Stimulated activated CD4-positive, alpha-beta T cell treated with anti-CD3 and anti-CD28 coated beads, Interleukin-15, amount 100 ng/mL, for 1 hour (primary cell): ENCODE measurements at places on chromosomes 3 and 15.
A peak's percentile ranks its signal among the peaks of the same experiment; 100 is the strongest.

DNA sequence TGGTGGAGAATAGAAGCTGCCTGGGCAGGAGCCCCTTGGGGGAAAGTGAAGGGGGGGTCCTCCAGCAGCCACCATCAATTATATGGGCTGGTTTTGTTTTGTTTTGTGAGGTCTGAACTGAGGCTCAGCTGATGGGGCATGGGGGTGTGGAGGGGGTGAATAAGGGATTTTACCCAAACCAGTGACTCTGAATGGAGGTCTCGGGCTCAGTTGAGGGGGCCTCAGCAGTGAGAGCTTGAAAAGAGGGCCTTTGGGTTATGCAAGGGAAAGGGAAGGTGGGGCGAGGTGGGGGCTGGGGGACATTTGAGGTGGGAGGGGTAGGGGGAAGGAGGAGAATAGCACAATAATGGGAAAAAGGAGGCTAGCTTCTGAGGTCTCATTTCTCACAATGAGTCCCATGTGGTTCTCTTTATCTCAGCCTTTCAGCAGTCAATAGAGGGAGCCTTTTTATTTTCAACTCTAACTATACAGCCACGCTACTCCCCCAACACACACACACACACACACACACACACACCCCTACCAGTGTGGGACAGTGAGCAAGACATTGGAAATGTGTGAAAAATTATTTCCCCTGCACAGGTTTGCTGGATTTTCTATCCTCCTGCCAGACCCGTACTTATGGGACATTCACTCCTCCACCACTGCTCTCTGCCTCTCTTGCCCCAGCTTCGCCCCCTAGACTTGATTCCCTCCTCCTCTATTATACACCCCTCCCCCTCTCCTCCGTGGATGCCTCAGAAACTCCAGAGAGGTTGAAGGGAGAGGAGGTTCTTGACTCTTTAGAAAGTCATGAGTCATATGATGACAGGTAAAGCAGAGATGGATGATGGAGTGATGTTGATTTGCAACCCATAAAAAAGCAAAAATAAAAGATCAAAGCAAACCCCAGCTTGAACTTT lies 96.0 kb downstream of the GTPBP8 start:
- no peak for DNase-seq

DNA sequence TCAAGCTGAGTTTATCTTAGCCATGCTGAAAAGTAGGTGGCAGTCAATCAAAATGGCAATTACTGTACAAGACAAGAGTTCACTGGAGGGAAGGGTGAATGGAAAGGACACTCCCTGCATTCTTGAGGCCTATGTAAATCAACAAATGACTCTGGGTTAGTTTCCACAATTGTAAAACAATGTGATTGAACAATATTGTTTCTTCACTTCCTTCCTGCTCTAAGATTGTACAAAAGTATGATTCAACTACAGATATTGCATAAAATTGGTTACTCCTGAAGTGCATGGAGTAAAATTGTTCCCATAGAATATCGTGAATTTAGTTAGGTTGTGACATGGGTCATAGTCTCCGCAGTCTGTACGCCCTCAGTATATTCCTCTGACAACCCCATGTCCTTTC lies 277.6 kb downstream of the LPP start:
- DNase-seq: no peak

DNA sequence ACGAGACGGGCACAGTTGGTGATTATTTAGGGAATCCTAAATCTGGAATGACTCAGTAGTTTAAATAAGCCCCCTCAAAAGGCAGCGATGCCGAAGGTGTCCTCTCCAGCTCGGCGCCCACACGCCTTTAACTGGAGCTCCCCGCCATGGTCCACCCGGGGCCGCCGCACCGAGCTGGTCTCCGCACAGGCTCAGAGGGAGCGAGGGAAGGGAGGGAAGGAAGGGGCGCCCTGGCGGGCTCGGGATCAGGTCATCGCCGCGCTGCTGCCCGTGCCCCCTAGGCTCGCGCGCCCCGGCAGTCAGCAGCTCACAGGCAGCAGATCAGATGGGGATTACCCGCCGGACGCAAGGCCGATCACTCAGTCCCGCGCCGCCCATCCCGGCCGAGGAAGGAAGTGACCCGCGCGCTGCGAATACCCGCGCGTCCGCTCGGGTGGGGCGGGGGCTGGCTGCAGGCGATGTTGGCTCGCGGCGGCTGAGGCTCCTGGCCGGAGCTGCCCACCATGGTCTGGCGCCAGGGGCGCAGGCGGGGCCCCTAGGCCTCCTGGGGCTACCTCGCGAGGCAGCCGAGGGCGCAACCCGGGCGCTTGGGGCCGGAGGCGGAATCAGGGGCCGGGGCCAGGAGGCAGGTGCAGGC lies 318.0 kb downstream of the FGF12 start:
- no peak for DNase-seq

DNA sequence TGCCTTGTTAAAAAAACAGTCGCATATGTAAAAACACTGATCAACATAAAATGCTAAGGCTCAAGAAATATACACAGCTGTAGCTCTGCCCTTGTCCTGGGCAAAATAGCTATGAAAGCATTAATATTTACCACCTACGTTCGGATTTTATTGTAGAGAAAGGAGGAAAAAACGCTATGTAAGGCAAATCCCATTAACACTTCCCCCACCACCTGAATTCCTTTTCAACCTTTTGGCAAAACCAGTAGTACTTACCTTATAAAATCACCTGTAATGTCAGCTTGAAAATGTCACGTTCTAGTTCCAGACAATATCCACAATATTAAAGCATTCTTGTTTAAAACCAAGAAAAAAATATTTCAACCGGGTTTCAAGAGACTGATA lies 3.6 kb downstream of the TRA2B start:
- DNase-seq: no peak

DNA sequence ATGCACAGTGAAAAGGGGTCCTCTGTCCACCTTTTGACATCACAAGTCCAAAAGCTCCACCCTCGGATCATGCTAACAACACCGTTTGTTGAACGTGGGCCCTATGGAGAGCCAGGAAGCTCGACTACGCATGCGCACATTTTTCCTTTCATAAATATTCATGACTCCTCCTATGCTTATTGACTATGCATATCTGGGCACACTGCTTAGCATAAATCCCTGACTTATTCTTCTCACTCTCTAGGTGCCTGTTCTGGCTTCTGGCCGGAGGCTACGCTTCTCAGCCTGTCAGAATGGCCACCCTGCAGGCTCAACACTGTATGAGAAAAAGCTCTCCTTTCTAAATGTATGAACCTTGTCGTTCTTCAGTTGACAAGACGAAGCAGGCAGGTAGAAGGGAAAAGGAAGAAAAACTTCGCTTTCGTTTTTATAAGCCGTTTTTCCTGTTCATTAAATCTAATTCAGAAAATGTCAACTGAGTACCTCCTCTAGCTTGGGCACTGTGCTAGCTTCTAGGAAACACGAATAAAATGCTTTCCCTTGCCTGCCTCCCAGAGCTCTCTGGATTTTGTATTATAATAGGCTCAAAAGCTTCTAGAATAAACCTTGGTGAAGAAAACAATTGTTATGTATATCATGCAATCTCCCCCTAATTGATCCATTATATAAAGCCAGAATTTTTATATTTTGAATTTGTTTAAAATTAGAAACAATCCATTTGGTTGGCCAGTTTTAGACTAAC lies 207.7 kb downstream of the ATP10A start:
- no peak for DNase-seq

- DNase-seq: no peak
These were observed 23.3 kb upstream of the IREB2 start for GRCh38 chr15:78414621-78415250.

DNA sequence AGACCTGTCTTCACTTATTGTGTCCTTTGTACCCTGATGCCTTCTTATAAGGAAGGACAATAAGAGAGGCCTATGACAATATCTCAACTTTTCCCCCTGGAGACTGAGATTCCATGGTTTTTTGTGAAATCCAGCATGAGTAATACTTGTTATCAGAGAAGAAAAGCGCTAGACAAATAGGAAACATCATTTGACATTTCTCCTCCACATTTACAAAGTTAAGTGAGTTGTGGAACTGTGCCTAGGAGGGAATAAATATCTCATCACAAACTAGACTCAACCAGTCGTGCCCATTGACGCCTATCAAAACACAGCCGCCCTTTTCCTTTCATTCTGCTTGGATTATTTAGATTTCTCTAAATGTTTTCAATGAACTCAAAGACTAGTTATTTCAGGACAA lies 253.1 kb downstream of the MECOM start:
- DNase-seq: no peak

DNA sequence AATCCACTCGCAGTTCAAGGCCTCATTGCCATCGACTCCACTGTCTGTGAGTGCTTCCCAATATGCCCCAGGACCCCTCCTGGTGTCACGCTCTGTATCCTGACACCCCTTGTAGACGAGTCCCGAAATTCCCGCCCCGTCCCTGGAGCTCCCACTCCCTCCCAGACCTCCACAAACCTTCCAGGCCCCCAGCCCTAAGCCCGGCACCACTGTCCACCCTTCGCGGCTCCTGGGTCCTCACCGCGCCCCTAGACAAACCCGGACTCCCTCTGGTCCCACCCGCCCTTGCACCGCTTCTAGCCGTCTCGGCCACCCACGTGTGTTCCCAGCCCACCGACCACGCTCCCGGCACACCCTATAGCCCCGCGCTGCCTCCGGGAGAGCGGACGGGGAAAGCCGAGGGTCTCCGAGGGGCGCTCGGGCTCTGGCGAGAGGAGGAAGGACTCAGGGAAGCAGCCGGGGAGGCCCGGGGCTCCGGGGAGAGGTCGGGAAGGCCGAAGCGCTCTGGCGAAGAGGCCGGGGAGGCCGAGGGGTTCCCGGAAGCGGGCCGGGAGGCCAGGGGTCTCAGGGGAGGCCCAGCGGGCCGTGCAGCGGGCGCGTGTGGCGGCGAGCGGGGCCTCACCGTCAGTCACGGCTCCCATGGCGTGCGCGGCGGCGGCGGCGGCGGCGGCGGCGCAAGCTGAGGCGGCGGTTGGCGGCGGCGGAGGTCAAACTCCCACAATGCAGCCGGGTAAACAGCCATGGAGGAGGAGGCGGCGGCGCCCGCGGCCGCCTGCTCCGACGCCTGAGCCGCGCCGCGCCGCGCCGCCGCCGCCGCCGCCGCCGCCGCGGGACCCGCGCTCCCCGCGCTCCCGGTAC lies at the start of the genes ATXN7 and THOC7:
TSS of gene ATXN7 (plus strand) at position 718 of the 858 bp plus-strand sequence. CDS start 48,732 bp downstream, outside the sequence.
TSS of gene THOC7 (minus strand) at position 656 of the 858 bp plus-strand sequence. CDS start at position 641, 15 bp downstream.
- DNase-seq: peak; percentile 65

- DNase-seq: no peak
These were observed 198.5 kb upstream of the MRPL3 start for GRCh38 chr3:131701153-131701770.

DNA sequence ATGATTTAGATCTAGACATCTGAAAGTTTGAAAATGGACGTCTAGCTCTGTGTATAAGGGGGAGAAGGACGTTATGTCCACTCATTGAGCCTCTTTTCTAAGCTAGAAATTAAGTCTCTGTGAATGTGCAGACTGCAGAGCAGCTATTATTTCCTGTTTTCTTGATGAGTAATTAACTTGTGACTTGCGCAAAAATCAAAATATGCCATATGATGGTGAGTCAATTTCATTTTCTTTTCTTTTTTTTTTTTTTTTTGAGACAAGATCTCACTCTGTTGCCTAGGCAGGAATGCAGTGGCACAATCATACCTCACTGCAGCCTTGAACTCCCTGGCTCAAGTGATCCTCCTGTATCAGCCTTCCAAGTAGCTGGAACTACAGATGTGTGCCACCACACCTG lies 14.1 kb downstream of the LACTB start:
- no peak for DNase-seq

DNA sequence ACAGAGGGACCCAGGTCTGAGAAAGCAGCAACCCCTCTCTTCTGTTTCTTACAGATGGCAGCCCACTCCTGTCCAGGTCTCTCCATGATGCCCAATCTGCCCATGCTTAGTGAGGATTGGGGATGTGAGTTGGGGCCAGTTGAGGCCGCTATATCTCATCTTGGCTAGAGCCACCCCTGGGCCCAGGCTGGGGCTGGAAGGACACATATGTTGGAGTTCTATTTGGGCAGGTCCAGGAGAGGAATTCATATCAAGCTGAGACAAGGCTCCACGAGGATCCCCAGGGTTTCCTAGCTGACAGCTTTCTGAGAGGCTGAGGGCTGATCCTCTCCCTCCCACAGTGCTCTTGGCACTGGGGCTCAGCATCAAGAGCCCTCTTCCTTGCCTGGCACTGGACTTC lies 11.4 kb downstream of the TGM5 start:
- DNase-seq: no peak

DNA sequence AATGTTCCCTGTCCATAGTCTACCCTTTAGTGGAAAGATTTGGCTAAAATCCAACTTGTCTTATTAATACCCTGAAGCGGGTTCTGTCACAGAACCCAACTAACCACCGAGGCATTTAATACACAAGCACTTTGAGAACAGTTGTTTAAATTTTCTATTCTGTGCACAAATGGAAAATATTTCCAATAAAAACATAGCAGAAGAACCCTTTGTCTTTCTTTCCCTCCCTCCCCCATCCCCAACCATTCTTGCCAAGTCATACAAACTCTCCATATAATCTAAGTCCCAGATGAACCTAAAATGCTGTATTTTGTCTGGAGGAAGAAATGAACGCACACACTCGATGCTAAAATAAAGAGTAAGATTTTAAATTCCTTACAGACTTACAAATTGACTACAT lies 126.9 kb upstream of the STRIT1 start:
- DNase-seq: no peak

DNA sequence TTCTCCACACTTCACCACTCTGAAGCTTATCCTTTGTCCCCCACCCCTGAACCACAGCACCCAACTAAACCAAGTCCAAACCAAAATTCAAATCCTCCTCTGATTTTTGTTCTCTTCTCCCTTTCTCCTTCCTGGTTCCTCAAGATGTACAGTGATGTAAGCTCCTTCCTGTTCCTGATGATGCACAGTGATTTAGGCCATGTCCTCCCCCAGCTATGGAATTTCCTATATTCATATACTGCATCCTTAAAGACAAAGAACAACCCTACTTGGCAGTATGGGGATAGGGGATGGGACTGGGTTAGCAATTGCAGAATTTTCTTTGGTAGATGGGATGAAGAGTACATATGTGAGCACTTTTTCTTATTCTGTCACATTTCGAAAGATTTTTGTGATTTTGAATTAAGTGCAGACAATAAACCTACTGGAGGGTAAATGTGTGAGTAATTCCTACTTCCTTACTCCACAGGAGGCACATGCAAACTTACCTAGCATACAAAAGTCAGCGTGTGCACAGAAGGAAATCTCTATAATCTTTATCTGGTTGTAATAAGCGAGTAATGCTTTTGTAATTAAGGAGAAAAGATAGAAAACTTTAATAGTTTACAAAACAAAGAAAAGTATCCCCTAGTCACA lies 125.0 kb downstream of the ANO10 start:
- no peak for DNase-seq

GRCh38 chr3:137869022-137869421 lies 104.9 kb downstream of the SOX14 start:
- no peak for DNase-seq
